ENCODE measurements at places on chromosomes 11 and 22.
A peak's percentile ranks its signal among the peaks of the same experiment; 100 is the strongest.

GRCh38 chr22:33565580-33565995 is 354.7 kb downstream of the LARGE1 start:
- DNase-seq, result no peak

DNA sequence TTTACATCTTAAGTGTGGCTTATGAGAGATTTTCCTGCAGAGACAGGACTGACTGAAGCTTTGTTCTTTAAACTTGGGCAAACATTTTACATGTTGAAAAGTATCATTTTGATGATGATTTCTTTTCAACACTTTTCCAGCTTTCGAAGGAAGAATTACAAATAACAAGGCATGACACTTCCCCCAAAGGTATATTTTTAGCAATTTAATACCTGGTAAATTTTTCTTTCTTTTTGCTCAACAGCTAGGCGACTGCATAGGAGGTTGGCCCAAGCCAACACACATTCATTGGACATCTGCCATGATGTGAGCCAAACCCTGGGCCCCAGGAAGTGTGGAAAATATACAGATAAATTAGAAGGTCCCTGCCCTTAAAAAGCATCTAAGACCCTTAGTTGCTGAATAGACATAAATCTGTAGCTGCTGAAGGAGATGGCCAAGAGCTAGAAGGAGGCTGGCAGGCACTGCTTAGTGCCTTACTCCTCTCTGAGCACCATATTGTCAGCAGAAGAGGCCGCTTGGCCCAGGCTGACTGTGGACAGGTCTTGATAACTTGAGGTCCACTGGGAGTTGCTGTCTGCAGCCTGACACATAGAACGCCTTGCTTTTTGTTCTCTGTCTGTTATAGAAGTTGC is 53.3 kb upstream of the CD44 start:
- no peak for DNase-seq

DNA sequence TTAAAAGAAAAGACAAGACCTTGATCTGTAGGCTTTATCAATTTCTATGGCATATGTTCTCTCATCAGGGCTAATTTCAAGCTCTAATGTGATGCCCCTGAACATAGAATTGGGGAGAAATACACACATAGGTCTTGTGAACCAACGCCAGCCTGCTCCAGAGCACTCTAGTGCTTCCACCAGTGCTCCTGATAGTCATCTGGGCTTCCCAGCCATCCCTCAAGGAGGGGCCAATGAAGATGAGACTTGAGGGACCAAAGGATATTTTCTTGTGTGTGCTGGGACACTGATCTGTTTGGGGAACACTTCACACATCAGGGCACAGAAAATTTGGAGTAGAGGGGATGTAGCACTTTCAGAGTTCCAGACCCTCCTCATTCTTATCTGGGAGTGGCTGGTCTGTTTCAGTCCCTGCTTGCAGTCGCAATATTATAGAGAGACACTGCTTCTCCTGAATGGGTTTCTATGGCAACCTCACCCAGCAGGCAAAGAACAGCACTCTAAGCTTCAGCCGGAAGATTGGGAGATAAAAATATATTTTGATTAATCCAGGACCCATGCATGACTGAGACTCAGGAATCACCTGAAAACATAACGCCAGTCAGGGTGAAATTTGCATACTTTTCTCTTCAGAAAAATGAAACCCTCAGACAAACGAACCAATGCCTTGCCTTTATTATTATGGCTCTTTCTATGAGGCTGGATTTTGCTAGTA is 28.4 kb upstream of the SCN3B start:
- peak; percentile 68 for DNase-seq

DNA sequence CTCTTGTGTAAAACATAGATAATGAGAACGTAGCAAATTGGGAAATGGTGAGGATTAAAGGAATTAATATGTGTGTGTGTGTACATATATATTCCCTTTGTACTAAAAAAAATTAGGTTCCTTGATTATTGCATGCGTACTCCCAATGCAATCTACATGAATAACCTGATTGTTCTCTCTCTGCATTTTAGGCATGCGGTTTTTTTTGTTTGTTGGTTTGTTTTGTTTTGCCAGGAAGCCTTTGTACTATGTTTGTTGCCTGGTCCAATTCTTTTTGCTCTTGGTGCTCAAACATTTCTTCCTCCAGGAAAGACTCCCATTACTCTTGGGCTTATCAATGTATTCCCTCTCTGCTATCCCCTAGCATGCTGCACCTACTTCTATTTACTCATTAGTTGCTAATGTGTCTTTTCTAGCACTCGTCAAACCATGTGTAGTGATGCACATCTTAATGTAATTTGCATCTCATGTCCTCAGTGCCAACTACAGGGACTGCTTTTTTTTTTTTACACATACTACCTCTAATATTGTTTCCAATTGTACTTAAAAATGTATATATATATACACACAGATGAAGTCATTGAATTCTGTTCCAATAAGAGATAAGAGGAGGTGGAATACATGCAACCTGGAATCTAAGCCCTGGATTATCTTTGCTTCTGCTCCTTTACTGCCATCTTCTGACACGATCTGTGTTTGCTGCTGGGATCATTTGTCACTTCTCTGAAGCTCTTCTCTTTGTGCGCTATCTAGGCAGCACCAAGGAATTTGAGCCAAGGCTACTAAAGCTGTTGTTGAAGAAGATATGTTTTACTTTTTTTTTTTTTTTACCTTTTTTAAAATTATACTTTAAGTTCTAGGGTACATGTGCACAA is 197.2 kb upstream of the ANO3 start:
- DNase-seq, result peak; percentile 85

DNA sequence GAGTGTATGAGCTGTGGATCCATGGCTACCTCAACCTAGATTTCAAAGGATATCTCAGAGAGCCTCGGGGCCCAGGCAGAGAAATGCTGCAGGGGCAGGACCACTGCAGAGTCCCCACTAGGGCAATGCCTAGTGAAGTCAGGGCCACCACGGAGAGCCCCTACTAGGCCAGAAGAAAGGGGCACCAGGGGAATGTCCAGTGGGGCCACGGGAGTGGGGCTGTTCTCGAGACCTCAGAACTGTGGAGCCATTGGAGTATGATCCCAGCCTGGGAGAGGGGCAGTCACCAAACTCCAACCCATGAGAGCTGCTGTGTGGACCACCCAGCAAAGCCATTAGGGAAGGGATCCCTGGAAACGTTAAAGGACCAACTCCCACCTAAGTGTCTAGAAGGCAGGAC is 24.5 kb downstream of the RTL6 start:
- no peak for DNase-seq

GRCh38 chr22:33699176-33699575 is 221.1 kb downstream of the LARGE1 start:
- no peak for DNase-seq
